ENCODE measurements at places on chromosomes 7 and 10.

- DNase-seq: no peak
These were observed 14.3 kb downstream of the MUC12 start for GRCh38 chr7:100983451-100984187.

DNA sequence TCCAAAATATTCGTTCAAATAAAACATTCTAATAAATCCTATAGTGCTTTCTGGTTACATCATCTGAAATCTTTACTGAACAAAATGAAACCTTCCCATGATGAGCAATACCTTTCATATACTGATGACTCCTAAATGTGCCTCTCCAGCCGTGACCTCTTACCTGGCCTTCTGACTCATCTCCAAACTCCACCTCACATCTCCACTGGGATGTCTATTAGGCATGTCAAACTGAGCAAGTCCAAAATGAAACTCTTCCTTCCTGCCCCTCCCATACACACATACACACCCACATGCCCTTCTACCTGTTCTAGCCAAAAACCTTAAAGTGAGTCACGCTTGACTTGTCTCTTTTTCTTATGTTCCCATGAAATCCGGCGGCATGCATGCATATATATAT lies 22.9 kb downstream of the GSAP start:
- DNase-seq: no peak

GRCh38 chr7:28785041-28785995 lies 172.8 kb downstream of the TRIL start:
- DNase-seq: no peak

- DNase-seq: no peak
These were observed 61.6 kb downstream of the GRK5 start for GRCh38 chr10:119268871-119269506.

- DNase-seq: no peak
These were observed 268.9 kb upstream of the KLF6 start for GRCh38 chr10:4053940-4054339.

DNA sequence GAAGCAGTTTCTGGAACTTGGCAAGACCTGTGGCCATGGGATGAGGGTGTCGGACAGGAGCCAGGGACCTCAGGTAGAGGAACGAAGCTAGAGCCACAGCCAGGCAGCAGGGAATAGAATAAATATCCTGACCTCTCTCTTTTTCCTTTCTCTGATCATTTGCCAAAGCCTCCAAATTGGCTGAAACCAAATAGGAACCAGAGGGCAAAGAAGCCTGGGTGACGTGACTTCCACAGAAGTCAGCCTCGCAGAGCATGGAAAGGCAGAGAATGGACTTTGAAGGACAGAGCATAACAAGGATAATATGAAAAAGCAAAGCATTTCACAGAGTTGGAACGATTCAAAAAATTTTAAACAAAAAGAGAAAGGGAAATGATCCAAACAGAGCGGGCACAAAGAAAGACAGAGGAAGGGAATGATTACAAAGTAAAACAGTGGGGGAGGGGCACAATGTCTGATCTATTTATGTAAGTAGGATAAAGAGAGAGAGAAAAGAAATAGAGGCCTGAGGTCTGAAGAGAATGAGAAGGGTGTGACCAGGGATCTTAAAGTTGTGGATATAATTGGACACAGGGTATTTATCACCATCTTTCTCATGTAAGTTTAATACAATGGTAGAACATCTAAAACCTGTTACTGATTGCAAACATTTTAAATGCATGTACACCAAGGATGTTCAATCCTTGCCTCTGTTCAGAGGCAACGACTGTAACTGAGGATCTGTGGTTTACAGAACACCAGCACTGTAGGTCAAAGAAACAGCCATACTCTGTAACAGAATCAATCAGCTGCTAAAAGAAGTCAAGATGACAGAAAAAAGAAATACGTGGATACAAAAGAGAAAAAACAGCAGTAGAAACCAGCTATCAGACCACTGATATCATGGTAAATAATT lies 4.5 kb upstream of the ZEB1 start:
- DNase-seq: no peak

DNA sequence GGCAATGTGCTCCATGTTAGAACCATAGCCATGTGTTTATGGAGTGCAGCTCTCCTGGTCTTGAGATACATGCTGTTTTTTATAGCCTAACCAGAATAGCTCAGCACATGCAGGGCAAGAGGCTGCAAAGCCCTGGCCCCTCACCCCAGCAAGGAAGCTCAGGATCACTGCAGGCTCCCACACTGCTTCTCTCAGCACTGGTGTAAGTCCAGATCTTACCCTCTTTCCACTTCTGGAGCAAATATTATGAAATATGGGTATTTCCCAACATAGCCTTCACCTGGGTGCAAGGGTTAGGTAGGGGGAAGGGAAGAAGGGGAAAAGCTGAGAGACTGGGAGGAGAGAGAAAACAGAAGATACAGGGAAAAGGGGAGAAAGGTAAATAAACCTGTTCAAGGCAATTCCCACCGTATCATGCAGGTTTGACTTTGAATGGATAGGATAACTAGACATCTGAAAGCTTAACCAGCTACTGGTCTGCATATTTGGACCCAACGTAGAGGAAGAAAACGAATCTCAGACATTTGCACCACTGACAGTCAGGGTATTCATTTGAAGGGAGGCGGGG lies 19.7 kb downstream of the SKIDA1 start:
- DNase-seq: no peak

DNA sequence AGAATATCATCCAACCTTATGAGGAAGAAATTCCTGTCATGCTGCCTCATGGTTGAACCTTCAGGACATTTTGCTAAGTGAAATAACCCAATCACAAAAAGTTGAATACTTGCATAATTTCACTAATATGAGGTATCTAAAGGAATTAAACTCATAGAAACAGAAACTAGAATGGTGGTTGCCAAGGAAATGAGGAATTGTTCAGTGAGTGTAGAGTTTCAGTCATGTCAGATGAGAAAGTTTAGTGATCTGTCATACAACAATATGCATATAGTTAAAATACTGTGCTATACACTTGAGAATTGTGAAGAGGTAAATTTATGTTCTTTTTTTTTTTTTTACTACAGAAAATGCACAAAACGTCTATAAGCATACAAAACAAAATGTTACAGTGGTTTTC lies 60.7 kb downstream of the R3HCC1L start:
- no peak for DNase-seq

DNA sequence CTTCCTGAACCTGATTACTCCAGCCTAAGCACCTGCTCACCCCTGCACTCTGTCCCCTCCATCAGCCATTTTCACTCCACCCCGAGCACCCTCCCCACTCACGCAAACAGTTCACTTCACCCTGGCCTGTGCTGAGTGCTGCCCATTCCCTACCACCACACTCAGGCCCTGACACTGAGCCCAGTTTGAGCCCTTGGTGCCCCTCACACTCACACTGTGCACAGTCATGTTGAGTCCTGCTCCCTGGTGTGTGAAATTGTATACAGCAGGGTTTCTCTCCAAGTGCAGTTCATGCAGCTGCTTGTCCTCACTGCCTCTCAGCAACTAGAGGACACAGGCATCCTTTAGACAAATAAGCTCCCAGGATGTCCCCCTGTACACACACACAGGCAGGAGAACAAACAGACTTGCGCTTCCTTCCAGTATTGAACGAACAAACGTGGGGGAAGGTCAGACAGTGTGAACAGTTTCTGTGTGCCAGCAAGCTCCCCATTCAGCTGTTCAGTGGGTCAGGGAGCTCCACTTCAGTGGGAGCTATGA lies 6.8 kb downstream of the MYO1G start:
- peak; percentile 24 for DNase-seq

- no peak for DNase-seq
These were observed 19.5 kb upstream of the NOM1 start for GRCh38 chr7:156929789-156930539.

DNA sequence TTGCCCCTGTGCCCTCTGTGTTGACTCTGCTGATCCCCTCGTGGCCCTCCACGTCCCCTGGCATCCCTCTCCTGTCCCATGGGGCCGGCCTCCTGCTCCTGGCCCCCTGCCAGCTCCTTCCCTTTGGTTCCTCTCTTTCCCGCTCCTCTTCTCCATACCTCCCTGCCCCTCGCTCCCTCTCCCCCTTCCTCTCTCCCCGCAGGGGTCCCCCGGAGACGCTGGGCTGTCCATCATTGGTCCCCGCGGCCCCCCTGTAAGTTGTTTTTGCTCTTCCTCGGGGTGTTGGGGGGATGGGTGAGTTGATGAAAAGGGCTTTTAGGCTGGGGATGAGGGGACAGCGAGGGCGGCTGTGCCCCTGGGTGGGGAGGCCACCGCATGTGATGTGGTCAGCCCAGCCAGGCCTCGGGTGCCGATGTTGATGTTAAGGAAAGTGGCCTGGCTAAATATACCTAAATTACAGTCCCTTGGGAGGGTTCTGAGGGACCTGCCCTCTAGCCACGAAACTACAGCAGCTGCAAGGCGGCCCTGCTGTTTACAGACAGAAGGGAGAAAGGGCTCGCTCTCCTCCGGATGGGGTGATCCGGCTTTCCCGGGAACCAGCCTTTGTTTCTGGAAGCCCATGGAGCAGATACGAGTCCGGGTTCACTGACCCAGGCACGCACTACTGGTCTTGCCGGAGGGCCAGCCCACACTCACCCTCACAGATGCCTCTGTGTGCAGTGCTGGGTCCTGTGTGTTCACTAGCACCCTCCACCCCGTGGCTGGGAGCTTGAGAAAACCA lies 78.8 kb downstream of the COL13A1 start:
- DNase-seq: no peak

- no peak for DNase-seq
These were observed 110.4 kb downstream of the RBM20 start for GRCh38 chr10:110754375-110755105.

DNA sequence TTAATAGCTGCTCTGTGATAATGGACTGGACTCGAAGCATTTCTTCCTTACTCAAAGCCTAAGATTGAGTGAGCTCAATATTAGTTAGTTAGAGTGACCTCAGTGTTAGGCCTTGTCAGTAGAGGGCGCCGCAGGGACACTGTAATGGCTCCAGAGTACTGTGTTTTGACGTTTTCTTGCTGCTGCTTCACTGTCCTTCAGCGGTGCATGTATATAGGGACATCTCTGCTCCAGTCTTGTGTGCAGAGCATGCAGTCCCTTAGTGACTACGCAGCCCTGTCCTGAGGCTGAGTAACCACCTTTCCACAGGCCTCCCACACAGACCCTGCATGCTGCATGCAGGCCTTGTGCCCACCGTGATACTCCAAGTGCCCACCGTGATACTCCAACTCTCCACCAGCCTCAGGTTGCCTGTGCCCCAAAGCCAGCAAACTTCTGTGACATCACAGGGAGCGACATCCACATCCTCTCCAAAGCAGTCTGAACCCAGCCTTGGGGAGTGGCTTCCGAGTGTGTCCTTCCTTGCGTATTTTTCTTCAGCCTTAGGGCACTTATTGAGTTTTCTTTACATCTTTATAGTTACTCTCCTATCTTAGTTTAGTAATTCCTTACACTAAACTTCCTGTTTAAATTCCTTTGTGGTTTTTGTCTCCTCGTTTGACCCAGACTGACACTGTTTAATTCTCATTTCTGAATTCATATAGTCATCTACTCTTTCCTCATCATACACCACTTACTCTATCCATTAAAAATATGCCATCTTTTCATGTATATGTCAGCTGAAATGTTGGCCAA lies 118.2 kb downstream of the JAZF1 start:
- peak; percentile 68 for DNase-seq

GRCh38 chr10:19570120-19570519 lies 246.1 kb upstream of the PLXDC2 start:
- no peak for DNase-seq

GRCh38 chr7:41047211-41047610 lies 655.7 kb downstream of the INHBA start:
- DNase-seq: no peak

DNA sequence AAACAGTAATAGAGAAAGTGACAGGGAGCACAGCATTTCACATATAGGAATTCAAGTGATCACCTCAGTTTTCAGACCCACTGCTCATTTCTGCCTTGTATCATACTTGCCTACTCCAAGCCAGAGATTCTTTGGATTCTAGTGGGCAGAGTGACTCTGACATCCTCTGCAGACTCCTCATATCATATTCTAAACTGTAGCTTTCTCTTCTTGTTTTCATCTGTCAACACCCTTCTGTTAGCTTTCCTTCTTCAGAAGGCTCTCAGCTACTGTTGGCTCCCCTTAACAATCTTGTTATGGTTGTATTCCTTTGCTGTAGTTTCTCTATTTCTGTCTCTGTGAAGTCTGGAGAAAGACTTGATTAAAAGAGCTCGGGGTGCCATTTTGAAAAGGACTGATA lies 120.5 kb downstream of the CTNNA3 start:
- DNase-seq: no peak

- no peak for DNase-seq
These were observed 21.7 kb upstream of the ADRB1 start for GRCh38 chr10:114021717-114022680.

DNA sequence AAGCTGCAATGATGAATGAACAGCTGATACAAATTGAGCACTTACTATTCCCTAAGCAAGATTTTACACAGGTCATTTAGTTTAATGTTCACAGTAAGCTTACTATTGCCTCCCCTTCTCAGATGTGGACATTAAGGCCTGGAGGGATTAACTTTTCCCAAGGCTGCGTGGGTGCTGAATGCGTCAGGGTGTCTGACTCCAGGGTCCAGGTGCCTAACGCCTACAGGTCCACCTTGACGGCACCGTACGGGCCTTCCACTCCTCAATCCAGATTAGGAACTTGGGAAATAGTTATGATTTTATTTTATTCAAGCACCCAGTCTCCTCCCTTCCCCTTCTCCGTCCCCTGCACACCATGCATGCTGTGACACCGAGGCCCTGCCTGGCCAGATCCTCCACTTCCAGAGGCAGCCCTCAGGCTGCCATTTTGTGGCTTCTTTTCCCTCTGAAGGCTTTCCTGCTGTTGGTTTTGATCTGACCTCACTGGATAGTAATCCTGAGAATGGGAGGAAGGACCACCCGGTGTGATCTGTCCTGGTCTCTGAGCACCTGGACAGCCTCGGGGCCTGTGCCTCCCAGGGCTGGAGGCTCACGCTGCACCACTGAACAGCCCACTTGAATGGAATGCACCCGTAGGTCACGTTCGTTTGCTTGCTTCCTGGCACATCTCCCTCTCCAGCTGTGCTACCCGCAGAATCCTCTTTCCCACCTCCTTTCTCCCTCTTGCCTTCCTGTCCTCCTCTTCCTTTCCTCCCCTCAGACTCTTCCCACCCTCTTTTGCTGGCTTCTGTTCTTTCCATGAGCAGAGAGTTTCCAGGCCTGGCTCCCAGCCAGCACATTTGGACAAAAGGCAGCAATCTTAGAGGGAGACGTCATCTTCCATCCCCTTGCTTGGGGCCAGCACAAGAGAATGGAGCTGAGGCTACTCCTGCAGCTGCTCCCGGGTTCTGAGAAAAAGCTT lies 14.4 kb downstream of the DENND2A start:
- DNase-seq: peak; percentile 37

DNA sequence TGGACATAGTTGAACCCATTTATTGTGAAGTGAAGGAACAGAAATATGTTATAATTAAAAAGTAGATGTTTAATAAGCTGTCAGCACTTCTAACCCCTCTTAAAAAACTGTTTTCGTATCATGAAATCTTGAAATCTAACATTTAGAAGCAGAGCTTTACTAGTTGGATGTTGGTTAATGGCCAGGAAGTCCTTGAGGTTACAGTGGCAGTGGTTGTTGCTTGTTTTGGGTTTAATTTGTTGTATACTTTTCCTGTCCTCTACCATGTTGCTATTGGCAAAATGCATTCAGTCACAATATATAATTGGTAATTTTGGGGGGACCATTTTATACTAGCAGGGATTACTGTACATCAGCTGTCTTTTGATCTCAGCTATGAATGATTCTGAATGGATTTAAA lies 60.7 kb downstream of the EXOC4 start:
- no peak for DNase-seq

Data from NCI-H2081 (cell line).